ENCODE measurements at places on chromosomes 6 and 20.

DNA sequence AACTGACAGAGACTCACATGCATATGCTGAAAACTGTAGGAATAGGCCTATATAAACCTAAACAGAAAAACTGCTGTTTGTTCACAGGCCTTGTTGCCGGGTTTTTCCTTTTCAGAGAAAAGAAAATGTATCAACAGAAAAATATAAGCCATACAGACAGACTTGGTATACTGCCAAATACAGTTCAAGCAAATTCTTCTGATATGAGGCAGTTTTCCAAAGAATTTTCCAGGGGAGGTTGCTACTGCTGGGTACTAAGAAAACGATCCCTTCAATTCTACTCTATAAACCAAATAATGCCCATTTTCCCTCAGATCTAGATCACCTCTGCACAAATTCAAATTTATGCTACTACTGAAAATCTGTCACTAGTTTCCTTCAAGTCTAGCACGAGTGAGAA lies 59.4 kb downstream of the ME1 start:
- DNase-seq, result no peak

DNA sequence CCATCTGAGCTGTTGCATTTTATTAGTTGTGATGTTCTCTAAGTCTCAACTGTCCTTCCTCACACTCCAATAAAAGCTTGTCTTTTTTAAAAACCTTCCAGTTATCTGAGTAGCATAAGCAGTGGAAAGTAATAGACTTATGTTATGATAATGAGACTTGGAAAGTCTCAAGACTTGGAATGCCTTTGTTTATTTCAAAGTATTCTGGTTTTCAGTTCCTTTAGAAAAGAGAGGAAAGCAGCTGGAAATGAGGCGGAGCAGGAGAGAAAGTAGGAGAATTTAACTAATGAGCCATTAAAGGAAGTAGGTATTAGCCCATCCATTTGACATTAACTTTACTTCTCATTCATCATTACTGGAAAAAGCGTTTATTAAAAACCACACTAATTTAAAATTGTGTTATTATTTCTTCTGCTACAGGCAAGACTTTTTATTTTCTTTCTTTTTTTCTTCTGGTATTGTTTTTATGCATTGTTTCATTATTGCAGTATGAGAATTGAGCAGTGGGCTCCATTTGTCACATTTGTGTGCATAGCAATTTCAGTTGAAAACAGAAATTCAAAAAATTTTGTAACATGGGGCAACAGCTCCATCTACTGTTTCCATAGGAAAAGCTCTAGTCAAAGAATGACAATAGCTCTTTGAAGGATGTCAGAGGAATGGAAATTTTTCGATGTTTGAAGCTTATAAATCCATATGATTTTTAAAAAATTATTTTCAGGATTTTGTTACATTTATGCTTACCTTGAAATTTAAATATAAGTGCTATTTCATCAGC lies 194.8 kb downstream of the COL9A1 start:
- DNase-seq, result no peak

DNA sequence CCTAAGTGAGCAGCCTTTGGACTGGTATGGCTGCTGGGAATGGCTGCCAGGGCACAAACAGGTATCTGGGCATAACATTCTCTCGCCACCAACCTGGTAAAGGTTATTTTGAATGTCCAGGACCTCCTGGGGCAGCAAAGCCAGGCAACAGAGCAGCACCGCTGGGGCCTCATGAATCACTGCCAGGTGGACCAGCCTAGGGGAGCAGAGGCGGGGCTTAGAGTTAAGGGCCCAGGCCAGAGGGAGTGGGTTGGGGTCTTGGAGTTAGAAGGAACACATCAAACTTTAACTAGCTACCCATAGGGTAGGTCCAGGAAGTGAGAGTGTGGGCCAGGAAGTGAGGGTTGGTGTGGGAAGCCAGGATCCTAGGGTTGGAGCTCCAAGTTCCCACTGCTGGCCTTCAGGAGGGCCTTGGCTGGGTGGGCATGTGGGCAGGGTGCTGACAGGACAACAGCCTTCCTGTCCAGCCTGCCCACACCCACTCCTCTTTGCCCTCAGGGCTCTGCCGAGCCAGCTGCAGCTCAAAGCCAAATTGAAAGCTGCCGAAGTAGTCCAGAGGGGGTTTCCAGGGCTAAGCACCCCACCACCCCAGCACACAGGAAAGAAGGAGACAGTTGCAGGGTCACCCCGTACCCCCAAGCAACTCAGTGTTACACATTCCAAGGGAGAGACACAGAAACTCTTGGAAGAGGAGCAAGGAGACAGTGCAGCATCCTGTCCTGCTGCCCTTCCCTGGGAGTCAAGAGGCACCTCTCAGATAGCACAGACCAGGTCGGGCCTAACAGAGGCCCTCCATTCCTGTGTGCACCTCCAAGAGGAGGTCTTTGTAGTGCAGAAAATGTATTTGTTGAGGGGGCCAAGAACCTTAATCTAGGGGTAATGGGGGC lies 2.6 kb downstream of the NFKBIE start:
- no peak for DNase-seq

- peak; percentile 16 for DNase-seq
These were observed 26.3 kb downstream of the C6orf89 start for GRCh38 chr6:36912030-36912454.

- no peak for DNase-seq
These were observed 3.2 kb upstream of the DEF6 start for GRCh38 chr6:35294308-35294945.

DNA sequence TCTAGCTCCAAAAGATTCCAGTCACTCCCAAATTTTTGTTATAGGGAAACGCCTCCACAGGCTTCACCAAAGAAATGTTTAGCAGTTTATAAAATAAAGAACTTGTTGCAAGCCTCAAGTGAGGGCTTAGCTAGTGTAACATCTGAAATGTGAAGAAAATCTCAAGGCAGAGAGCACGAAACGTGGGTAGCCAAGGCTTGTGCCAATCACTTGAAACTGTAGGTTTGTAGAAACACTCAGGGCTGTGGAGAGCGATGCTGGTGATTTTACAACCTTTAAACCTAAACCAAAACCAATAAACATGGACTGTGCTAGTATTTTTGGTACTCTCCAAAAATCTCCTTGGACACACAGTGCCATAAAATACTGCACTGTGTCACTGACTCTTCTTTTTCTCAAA lies 108.1 kb upstream of the TRAF3IP2 start:
- no peak for DNase-seq

DNA sequence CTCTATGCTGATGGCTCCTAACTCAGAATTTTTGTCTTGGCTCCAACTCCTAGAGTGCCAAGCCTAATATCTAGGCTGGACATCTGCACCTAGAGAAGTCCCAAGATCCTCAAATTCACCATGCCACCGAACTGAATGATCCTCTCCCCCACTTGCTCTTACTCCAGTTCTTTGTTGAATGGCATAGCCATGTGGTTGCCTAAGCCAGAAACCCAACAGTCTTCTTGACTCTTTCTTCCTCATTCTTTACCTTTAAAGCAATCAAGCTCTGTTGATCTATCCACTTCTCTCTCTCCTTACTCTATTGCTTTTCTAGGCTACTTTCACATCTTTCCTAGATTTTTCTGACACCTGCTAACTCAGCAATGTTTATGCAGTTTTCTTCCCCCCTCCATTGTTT lies 126.5 kb upstream of the FOXO3 start:
- DNase-seq, result no peak

DNA sequence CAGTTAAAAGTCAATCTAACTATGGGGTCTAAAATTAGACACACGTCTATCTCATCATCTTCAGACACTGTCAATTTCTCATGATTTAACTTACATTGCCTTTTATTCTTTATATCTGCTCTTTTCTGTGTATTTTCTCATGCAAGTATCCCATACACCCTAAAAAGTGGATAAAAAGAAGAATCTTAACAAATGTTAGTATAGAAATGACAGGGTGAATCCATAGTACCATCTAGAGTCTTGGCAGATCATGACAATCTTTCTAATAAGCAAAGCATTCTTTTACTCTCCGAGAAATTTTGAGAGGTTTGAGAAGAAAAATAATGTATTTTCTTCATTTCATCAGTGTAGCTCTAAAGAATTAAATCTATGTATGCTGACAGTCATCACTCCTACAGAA lies 382.7 kb downstream of the C6orf118 start:
- DNase-seq, result no peak

DNA sequence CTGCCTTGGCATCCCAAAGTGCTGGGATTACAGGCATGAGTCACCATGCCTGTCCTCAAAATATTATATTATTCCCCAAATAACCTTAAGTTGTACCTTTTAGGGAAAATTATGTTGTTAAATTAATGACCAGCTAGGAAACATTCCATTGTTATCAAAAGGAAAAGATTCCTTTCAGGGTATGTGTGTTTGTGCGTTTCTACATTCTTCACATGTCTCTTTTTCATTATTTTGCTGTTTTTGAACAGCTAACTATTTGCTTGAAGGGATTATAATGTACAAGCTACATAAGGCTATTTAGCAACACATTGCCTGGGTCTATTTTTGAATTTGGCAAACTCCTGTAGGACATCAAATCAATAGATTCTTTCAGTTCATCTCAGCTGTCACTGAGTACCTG lies 57.1 kb downstream of the GJA1 start:
- no peak for DNase-seq

DNA sequence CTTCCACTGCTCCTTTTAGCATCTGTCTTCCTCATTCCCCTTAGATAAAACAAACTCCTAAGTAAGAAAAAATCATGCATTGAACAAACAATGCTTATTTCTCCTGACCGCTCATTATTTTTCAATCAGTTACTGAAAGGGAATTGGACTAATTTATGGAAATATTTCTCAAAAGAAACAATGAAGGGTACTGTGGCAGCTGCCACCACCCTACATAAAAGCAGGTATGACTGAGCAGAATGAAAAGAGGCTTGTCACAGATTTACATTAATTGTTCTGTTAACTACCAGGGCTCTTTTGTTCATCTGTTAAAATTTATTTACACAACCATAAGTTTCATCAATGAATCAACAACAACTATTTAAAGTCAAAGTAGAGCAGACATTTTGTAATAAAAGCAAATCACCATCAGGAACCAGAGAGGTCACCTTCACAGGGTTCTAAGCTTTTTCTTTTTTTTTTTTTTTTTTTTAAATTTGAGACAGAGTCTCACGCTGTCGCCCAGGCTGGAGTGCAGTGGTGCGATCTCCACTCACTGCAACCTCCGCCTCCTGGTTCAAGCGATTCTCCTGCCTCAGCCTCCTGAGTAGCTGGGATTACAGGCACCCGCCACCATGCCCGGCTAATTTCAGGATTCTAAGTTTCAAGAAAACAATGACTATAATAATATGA lies 204.0 kb downstream of the PTPRK start:
- DNase-seq, result no peak

DNA sequence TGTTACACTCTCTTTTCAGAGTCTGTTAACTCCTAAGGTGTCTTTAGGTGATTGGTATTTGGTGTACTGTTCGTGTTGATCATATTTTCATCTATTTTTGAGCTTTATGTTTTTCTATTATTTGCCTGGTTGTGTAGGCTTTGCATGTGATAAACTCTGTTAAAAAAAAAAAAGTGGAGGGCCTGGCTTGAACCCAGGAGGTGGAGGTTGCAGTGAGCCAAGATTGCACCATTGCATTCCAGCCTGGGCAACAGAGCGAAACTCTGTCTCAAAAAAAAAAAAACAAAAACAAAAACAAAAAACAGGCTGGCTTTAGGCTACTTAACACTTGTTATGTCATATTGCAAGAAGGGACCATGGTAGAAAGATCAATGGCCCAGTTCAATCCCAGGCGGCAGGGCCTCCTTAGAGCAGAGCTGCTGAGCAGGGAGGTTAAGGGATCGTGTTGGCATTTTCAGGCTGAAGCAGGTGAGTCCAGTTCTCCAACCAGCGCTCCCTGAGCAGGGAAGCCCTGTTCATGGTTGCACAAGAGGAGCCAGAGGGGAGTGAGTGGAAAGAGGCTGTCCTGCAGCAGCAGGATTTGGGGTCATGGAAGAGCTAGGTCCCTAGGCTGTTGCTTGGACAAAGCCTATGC lies 8.5 kb downstream of the PYGB start:
- DNase-seq, result no peak

DNA sequence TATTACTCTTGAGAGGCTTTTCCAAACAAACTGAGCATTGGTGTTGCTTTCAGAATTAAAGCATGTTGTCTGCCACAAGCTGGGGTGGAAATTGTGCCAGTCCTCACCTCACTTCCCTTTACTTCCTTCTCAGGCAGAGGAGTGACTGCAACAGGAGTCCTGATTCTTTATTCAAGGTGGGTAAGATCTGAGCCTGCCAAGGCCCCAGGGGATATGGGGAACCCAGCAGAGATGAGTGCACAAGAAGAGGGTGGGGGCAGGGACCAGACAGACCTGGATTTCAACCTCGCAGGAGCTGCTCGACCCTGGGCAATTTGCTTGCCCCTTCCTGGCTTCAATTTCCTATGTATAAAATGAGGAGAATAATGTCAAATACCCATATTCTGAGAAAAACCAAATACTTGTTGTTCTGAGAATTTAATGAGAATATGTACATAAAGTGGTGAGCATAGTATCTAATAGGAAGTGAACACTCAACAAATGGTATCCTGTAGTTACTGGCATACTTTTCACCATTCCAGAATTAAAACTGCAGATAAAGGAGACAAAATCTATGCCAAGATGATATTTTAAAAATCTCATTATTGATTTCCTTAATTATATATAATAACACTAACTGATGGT lies 17.8 kb downstream of the MAN1A1 start:
- no peak for DNase-seq

GRCh38 chr20:52682237-52682636 lies 289.9 kb upstream of the TSHZ2 start:
- DNase-seq, result no peak

- DNase-seq, result no peak
These were observed 204.0 kb downstream of the TSHZ2 start for GRCh38 chr20:53176134-53176533.

- no peak for DNase-seq
These were observed 12.4 kb upstream of the PTPRK start for GRCh38 chr6:128532827-128533226.

Measured in activated T-cell treated with anti-CD3 and anti-CD28 coated beads for 24 hours (primary cell).